Nephron progenitor cell (in vitro differentiated cells): ENCODE measurements at places on chromosomes 4 and X.

DNA sequence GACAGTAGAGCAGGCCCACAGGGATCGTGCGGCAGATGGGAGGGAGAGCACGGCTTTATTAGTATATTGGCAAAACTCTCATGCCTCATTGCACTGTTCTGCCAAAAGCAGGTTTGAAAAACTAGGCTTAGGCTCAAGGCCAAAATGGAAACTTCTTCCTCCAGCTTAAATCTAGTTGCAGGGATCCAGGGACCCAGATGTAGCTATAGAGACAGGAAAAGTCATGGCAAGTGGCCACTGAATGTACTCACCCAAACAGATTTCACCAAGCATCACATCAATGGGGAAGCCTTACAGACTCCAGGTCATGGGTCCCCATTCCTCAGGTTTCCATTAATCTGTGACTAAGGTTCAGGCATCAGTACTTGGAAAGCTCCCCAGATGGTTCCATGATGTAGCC is 149.2 kb downstream of the STK32B start:
- no peak for DNase-seq

- DNase-seq = no peak
Observed at GRCh38 chr4:65482410-65482809, 187.9 kb downstream of the EPHA5 start.

DNA sequence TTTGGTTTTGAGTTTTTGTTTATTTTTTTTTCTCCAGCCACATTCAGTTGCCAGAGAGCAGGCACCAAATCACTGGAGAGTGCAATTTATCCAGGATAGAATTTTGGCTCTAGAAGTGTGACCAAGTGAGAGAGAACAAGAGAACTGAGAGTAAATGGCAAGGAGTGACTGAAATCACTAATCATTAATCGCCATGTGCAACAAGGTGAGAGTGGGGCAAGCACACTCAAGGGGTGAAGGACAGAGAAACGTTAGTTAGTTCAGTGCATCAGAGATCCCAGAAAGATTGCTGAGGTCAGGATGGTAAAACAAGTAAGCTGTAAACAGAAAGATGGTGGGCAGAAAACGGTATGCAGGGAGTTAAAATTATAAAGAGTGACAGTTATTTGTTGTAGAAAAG is 17.8 kb upstream of the ASIC5 start:
- no peak for DNase-seq

DNA sequence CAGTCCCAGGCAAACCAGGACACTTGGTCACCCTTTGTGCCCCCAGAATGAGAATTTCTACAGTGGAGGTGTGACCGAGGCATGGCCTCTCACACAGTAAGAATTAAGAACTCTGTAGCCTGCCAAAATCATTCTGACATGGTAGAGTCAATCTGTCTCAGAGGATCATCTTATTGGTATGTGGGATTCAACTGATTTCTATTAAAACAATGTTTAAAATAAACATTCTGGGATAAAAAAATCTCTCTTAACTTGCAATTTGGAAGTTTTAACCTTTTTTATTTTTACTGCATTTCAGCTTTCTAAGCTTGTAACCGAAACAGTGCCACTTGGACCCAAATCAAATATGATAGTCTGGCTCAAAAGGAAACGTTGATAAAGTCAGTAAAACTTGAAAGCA is 165.4 kb upstream of the LDB2 start:
- DNase-seq = no peak

DNA sequence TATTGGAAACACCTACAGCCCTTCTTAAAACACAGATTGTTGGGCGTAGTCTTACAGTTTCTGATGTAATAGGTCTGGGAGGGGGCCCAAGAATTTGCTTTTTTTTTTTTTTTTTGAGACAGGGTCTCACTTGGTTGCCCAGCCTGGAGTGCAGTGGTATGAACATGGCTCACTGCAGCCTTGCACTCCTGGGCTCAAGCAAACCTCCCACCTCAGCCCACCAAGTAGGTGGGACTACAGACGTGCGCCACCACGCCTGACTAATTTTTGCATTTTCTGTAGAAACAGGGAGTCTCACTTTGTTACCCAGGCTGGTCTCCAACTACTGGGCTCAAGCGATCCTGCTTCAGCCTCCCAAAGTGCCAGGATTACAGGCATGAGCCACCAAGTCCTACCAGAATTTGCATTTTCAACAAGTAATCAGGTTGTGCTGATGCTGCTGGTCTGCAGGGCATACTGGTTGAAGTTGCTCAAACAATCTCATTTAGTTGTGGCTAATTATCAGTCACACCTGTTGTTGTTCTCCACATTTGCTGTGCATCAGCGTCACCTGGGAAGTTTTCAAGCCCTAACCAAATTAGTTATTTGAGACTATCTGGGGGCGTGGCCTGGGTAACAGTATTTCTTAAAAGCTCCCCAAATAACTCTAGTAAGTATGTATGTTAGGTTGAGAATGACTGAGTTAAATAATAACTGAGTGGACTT is 14.0 kb downstream of the TMEM154 start:
- no peak for DNase-seq

- DNase-seq = no peak
Observed at GRCh38 chr4:87216469-87216868, 3.9 kb downstream of the KLHL8 start.

- DNase-seq = no peak
Observed at GRCh38 chr4:186326391-186326790, 60.4 kb downstream of the F11 start.

- no peak for DNase-seq
Observed at GRCh38 chrX:101419489-101419888, 11.5 kb downstream of the HNRNPH2 start.

DNA sequence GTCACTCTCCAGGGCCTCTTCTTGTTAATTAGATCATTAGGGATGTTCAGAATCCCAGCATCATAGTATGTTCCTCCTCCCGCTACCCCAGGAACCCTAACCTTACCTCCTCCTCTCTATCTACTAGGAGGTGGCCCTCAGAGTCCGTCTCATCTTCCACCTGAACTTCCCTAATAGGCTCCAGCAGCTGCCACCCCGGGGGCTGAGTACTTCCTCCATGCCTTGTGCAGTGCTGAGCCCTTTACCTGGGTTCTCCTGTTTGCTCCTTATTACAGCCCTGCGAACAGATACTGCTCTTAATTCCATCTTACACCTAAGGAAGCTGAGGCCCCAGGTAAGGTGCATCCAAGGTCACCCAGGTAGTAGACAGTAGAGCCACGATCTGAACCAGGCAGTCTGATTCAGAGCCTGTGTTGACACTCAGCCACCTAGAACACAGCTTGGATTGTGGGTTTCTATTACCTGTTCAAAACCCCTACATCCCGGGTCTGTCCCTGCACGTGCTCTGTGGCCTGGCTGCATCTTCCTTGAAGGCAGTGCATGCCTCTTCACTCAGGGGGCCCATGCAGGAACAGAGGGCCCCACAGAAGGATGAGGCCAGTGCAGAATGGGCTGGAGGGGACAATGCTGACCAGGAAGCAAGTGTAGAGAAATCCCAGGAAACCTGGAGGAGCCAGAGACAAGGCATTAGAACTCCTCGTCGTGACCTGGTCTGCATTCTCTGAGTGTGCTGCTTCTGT is 51.4 kb upstream of the MSANTD1 start:
- no peak for DNase-seq

- no peak for DNase-seq
Observed at GRCh38 chrX:150063674-150064073, 125.4 kb upstream of the EOLA2 start.

DNA sequence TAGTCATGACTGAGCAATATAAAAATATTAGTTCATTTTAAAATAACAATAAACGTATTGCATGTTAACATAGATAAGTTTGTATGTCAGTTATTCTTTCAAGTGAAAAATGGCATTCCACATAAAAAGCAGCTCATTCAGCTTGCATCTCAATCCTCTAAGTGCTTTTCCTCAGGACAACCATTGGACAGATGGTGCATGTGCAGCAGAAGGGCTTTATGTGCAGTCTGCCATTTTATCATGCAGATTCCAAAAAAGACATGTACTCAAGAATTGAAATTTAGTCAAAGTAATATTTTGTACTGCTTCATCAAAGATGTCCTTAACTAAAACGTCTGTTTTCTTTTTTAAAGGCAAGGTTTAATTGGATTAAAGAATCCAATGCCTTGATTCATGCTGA is 93.4 kb downstream of the RS1 start:
- no peak for DNase-seq

GRCh38 chr4:181971973-181972372 is 271.2 kb upstream of the TENM3 start:
- DNase-seq = no peak

GRCh38 chr4:36011381-36011780 is 232.9 kb downstream of the ARAP2 start:
- no peak for DNase-seq

DNA sequence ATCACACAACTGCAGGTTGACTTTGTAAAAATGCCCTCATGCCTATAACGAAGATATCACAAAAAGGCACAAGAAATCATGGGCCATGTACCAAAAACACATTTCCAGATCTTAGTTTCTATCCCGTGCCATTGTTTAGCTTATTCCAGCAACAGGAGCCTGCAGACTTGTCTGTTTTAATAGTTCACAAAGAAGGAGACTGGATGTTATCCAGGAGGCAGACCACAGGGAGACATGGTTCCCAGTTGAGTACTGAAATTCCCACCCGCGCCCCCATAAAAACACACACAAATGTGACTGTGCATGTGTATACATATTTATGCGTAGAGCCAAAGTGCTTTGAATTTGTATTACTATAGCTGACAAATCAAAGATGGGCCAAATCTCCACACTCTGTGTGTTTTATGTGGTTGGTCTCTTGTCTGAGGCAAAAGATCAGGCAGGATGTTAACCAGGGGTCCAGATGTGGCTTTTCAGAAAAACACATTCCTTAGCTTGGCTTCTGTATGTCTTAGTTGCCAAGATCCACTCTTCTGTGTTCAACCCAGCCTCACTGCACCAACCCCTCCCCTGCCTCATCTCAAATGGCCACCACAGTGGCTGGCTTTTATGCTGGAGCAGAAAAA is 469.2 kb upstream of the DIPK2B start:
- DNase-seq = no peak

- no peak for DNase-seq
Observed at GRCh38 chrX:13284570-13284969, 35.3 kb downstream of the ATXN3L start.

DNA sequence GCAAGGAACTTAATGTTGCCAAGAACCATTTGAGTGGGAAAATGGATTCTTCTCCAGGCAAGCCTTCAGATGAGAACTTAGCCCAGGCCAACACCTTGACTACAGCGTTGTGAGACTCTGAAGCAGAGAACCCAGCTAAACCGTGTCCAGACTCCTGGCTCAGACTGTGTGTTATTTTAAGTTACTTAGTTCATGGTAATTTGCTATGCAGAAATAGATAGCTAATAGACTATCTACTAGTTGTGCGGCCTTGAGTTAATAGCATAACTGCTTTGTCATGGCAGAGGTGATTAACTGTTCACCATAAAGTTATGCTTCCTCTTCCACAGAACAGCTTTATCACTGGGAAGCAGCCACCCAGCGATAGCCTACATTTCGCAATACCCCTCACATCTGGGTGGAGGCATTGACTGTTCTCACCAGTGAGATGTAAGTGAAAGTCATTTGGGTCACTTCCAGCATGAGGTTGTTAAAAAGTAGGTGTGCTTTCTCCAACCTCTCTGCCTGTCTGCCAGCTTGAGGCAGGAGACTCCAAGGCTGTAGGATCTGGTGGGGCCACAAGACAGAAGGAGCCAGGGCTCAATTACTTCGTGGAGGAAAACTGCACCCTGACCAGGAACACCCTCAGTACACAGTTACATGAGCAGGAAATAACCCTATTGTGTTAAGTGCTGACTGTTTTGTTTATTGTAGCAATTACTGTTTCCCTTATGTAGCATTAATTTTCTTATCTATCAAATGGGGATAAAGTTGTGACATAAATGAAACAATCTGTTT is 94.2 kb downstream of the GPAT3 start:
- no peak for DNase-seq

DNA sequence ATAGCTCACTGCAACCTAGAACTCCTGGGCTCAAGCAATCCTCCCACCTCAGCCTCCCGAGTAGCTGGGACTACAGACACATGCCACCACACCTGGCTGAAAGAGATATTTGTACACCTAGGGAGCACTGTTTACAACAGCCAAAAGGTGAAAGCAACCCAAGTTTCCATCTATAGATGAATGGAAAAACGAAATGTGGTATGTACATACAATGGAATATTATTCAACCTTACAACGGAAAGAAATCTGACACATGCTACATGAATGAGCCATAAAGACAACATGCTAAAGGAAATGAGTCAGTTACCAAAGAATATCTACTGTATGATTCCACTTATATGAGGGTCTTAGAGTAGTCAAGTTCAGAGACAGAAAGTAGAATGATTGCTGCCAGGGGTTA is 52.2 kb downstream of the ABCG2 start:
- DNase-seq = no peak

DNA sequence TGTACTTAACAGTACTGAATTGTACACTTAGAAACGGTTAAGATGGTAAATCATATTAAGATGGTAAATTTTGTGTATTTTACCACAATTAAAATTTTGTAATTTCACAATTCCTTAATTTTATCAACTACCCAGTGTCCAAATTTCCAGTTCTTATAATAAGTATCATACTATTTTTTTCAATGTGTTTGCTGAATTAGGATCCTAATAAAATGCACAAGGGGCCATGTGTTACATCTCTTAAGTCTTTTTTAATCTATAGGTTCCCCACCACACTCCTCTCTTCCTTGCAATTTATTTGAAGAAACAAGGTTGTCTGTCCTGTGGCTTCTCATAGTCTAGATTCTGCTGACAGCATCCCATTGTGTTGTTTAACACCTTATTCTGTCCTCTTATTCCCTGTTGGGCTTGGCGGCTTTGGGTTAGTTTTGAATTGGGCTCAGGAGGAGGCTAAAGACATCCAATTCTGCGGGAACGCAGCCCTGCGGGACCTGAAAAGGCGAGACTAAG is 533 bp upstream of the SYAP1 start:
- DNase-seq = no peak

- DNase-seq = no peak
Observed at GRCh38 chr4:158159054-158159717, 13.6 kb downstream of the GASK1B start.

DNA sequence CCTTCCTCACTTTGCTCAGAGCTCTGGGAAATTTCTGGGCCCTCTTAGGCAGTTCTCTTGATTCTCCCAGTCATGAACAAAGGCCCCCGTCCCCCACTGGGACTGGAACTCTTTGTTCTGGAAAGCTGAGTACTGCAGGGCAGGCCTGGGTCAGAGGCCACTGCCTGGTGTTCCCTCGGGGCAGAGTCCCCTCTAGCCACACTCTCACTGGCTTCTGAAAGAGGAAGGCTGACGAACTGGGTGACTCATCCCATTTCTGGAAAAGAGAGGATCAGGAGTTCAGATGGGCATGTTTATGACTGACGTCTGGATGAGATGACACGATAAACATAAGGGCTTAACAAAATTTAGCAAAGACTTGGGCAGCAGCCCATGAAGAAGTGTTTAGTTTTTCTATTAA is 47.7 kb downstream of the DDX3X start:
- DNase-seq = no peak

- no peak for DNase-seq
Observed at GRCh38 chr4:71206763-71207162, 132.1 kb upstream of the SLC4A4 start.
